ENCODE measurements at places on chromosomes 6 and 20.
A peak's percentile ranks its signal among the peaks of the same experiment; 100 is the strongest.

- no peak for DNase-seq
Observed at GRCh38 chr6:151494235-151494935, 568 bp downstream of the CCDC170 start.

DNA sequence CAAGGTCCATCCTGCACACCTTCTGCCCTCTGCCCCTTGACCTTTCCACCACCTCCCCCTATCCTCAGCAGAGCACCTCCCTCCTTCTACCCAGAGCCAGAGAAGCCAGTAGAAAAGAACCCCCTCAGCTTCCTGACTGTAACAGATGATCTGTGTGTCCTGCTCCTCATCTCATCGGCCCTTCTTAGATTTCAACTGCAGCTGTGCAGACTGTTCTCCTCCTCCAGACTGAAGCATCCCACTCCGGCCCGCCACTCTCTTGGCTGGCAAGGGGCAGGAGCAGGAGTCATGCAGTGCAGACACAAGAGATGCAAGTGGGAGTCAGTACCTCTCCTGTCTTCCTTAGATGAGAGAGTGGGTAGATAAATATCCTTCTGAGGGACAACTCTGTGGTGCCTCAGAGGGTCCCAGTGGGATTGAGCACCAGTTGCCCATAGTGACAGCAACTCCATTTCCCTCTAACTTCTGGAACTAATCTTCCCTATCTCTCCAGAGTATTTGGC is 163.5 kb upstream of the MLN start:
- DNase-seq = no peak

DNA sequence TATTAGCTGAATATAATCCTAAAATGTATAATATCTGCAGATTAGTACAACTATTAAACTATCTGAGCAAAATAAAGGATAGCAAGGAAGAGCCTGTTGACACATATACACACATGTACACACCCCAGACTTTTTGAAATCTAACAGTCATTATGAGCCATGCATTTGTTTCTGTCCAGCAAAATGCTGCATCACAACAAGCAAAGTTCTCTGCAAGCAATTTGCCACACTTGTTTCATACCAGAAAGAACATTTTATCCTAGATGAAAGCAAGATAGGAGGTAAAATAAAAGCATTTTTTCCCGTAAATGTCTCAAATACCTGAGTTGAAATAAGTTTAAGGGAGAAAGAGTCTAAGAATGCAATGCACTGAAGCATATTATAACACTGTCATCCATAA is 145.2 kb downstream of the COL21A1 start:
- DNase-seq = no peak

- no peak for DNase-seq
Observed at GRCh38 chr20:24765316-24766142, 183.5 kb upstream of the CST7 start.

DNA sequence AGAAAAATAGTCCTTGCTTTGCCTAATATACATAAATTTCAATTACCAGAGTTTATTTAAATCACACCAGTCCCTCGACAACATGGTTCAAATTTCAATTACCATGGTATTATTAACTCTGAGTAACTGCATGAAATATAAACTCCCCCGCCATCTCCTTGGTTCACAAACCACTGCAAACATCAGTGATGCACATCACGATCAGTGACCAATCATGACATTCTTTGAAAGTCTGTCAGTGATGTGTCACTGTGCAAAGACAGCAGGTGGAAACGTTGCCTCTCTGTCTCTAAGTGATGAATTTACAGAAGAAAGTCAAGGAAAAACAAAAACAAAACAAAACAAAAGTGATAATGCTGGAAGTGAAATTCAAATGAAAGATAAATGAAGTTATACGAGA is 86.7 kb downstream of the TASP1 start:
- no peak for DNase-seq

DNA sequence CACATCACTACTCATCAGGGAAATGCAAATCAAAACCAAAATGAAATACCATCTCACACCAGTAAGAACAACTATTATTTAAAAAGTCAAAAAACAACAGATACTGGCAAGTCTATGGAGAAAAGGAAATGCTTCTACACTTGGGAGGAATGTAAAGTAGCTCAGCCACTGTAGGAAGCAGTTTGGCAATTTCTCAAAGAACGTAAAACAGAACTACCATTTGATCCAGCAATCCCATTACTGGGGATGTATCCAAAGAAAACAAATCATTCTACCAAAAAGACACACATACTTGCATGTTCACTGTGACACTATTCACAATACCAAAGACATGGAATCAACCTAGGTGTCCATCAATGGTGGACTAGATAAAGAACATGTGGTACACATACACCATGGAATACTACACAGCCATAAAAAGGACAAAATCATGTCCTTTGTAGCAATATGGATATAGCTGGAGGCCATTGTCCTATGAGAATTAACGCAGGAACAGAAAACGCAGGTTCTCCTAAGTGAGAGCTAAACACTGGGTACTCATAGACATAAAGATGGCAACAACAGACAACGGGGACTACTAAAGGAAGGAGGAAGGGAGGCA is 260.4 kb downstream of the RNGTT start:
- no peak for DNase-seq

DNA sequence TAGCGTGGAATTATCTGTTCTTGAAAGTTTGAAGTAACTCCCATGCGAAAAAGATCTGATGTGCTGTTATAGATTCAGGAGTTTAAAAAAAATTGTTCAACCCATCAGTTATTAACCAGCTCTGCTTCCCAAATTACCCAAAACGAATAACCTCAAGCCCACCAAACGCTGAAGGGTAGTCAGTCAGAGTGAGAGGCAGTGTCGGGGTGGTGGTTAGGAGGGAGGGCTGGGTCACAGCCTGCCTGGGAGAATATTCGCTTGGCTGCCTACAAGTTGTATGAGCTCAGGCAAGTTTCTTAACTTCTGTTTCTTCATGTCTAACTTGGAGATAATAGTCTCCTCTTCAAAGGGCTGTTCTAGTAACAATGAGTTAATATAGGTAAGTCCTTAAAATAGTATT is 114.6 kb downstream of the JPH2 start:
- no peak for DNase-seq

- DNase-seq = no peak
Observed at GRCh38 chr6:63803371-63803770, 167.8 kb downstream of the PHF3 start.

DNA sequence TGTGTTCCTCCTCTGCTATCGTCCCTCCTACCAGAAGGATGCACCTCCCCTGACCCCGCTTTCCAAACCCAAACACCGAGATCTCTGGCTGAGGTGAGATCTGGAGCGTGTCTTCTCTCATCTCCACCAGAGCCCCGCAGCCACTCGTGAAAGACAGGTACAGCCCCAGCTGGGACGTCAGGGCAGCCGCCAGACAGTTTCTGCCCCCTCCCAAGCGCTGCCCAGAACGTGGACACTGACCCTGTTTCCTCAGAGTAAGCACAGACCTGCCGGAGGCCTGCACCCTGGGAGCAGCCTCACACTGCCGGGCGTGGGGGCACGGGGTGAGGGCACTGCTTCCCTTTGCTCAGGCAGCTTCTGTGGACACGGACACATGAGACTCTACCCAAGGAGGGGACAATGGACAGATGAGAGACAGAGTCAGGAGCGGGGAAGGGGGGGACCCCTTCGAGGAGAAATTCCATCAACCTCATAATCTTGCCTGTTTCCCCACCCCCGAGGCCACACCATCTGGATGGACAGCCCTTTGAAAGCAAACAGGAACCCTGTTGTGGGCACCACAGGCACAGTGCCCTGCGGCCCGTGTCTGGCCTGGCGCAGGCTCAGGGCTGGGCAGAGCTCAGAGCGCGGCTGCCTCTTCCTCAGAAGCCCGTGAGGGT is 210.6 kb downstream of the DLL1 start:
- DNase-seq = no peak

DNA sequence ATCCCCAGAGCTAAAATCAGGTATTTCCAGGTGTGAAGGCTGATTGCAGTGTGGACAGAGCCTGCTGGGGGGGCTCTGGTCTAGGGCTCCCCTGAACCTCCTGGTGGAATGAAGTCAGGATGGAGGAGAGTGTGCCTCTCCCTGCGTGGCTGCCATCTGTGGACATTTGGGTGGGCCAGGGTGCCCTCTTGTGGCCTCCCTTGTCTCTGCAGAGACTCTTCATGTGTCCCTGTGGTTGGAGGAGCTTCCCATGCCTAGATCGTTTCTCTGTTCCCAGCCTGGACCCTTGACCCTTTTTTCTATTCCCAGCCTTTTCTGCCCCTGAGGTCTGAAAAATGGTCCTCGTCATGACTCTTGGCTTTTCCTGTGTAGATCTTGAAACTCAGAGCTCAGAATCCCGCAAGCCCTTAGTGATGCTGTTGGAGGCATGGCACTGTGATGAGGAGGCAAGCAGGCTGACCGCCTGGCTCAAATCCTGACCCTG is 9.9 kb upstream of the PSMF1 start:
- peak; percentile 6 for DNase-seq

GRCh38 chr20:11912013-11912658 is 5.6 kb upstream of the BTBD3 start:
- no peak for DNase-seq

DNA sequence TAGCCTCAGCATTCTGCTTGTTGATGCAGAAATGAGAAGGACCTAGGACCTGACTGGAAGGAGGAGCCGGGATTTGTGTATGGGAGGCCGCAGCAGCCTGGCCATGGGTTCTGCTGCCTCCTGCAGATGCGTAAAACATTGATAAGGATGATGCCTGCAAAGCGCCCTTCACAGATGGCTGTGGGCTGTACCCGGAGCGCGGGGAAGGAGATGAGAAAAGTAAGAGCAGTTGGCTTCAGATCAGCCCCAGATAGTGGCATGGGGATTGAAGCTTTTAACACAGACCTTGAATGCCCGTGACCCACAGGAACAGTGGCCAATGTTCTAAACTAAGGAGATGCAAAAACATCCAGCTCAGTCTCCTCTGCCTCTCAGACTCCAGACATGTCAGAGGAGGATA is 136.4 kb upstream of the KCNG1 start:
- DNase-seq = no peak

- no peak for DNase-seq
Observed at GRCh38 chr6:2410656-2411380, 165.4 kb upstream of the GMDS start.

GRCh38 chr6:16927205-16927604 is 165.9 kb upstream of the ATXN1 start:
- DNase-seq = no peak

DNA sequence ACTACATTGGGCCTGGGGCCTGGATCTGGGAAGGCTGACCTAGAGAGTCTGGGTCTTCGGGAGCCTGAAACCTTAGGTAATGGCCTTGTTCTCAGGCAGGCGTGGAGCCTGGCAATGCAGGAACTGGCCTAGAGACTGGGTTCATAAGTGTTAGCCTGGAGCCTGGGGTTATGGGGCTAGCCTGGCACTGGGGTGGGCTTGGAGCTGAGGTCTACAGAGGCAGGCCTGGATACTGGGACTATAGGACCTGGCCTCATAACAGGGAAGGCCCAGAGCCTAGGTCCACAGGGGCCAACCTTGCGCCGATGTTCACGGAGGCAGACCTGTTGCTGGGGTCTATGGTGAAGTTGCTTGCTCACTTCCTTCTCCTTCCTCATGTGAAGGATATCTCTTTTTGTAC is 843.8 kb upstream of the GJE1 start:
- no peak for DNase-seq

- no peak for DNase-seq
Observed at GRCh38 chr6:148367411-148368024, 24.9 kb downstream of the SASH1 start.

DNA sequence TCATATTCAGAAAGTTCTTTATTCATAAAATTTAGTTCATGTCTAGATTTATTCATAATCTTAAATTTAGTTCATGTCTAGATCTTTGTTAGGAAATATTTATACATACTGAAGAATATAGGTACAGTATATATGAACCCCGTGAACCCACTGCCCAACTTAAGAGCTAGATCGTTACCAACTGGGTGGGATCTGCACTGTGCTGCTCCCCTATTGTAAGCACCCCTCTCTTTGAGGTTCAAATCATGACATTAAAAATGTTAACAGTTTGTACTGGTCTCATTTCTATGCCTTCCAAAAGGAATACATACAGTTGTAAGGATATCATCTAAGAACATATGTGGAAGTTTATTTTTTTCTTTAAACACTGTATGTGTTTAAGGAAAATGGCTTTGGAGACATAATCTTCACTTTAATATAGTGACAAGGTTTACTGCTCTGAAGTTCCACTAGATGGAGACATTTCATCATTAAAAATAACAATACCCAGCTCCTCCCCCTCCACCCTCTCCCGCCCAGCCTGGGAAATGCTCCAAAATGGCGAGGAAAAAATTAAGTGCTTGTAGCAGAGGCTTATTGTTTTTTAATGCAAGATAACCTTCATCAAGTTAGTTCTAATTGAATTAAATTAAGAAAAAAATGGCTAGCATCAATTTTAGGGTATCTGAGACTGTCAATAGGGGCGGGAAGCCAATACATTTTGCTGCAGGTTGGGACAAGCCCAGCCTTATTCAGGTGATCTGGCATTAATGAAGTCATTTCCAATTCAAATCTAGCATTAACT is 104.1 kb upstream of the TRAF3IP2 start:
- DNase-seq = no peak

DNA sequence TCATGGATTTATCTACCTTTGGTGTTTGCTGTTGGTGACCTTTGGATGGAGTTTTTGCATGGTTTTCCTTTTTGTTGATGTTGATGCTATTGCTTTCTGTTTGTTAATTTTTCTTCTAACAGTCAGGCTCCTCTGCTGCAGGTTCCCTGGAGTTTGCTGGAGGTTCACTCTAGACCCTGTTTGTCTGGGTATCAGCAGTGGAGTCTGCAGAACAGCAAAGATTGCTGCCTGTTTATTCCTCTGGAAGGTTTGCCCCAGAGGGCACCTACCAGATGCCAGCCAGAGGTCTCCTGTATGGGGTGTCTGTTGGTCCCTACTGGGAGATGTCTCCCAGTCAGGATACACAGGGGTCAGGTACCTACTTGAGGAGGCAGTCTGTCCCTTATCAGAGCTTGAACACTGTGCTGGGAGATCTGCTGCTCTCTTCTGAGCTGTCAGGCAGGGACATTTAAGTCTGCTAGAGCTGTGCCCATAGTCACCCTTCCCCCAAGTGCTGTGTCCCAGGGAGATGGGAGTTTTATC is 9.2 kb upstream of the ZNF337 start:
- no peak for DNase-seq

- DNase-seq = no peak
Observed at GRCh38 chr6:54204921-54205591, 93.8 kb downstream of the MLIP start.

- DNase-seq = no peak
Observed at GRCh38 chr6:33298773-33299236, at the start of gene RGL2. Gene RGL2, minus strand, starts transcription at chr6:33298942. Its CDS starts 332 bp downstream, at chr6:33298610.

- DNase-seq = no peak
Observed at GRCh38 chr6:148239801-148240460, 102.7 kb upstream of the SASH1 start.

- DNase-seq = no peak
Observed at GRCh38 chr20:45303586-45304463, 2.8 kb upstream of the RBPJL start.
